ENCODE measurements at places on chromosomes 1 and 21.

- DNase-seq = no peak
These were observed 163.2 kb downstream of the ZBTB18 start for GRCh38 chr1:244214009-244214967.

GRCh38 chr1:54949053-54949452 lies 31.4 kb upstream of the TMEM61 start:
- DNase-seq = no peak

DNA sequence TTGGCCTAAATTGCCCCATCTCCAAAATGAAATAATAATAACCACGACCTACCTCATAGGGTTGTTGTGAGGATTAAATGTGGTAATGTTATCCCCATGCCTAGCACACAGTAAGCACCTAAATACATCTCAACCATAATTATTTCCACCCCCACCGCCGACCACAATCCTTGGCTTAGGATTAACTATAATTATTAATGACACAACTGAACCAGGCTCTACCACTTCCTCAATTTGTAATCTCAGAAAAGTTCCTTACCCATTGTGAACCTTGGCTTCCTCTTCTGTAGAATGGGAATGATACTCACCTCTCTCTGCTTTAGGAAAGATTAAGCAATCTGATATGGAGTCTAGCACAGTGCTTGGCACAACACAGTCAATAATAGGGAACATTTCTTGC lies 44.3 kb upstream of the TACSTD2 start:
- DNase-seq = no peak

- DNase-seq = no peak
These were observed 844 bp upstream of the PLD5 start for GRCh38 chr1:242525360-242525722.

GRCh38 chr1:51650198-51650597 lies 33.3 kb downstream of the OSBPL9 start:
- DNase-seq = no peak

GRCh38 chr1:207227131-207227630 lies 94.3 kb upstream of the CD55 start:
- no peak for DNase-seq

DNA sequence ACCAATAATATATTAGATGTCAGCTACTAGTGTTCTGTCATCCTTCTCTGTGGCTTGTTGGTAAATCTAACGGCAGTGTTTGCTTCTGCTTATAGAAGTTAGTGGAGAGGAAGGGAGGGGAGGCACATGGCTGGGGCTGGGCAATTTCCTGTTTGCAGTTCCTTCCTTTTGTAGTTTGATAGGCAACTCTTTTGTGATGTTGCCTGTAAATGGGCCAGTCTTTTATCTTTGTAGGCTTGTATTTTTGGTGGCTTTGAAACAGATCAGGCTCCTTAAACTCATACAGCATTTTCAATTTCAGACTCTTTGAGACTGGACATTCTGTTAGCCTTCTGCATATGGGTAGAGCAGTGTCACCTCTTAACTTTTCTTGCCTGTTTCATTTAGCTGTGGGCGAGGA lies 48.1 kb downstream of the CDC14A start:
- DNase-seq = no peak

GRCh38 chr1:23343221-23344110 lies 618 bp downstream of the HNRNPR start:
- no peak for DNase-seq

- no peak for DNase-seq
These were observed 10.6 kb downstream of the ITPKB start for GRCh38 chr1:226728448-226728847.
